WTC11 (cell line): ENCODE measurements at places on chromosomes 11 and 22.

- no peaks in the 10 kb centered on the region for H3K27me3 ChIP-seq
- no peak for DNase-seq
- H3K36me3 ChIP-seq = peaks cover 7% of the 10 kb centered on the region
- peaks cover 9% of the 10 kb centered on the region for H3K4me1 ChIP-seq
- H3K27ac ChIP-seq = peak overlapping the region; percentile 100
These were observed 330 bp downstream of the ACP2 start for GRCh38 chr11:47248304-47248663.

- peaks cover 76% of the 10 kb centered on the region for H3K36me3 ChIP-seq
- H3K4me3 ChIP-seq = no peak overlapping the region
- peaks cover 10% of the 10 kb centered on the region for H3K4me1 ChIP-seq
- H3K27me3 ChIP-seq = no peaks in the 10 kb centered on the region
These were observed 118.7 kb upstream of the SORL1-AS1 start for GRCh38 chr11:121571506-121571905.

DNA sequence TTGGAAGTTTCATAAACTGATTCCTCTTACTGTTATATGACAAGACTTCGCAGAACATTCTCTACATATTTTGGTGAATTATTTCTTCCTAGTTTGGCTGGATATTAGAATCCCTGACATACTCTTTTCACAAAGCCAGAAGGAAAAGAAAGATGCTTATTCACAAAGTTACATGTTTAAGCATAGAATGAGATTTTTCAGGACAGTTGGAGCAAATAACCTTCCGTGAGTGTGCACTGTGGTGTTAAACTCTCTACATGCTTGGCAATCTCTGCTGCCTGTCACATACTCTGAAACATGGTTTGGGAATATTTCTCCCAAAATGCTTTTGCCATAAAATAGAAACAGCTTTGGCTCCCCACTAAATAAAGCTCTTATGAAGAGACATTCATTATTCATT is 230.0 kb upstream of the MTNR1B start:
- DNase-seq = no peak
- H3K4me3 ChIP-seq = no peak overlapping the region

- DNase-seq = no peak
- H3K27ac ChIP-seq = no peak overlapping the region
- no peaks in the 10 kb centered on the region for H3K27me3 ChIP-seq
- H3K4me3 ChIP-seq = no peak overlapping the region
- H3K36me3 ChIP-seq = peaks cover 49% of the 10 kb centered on the region
These were observed 14.1 kb downstream of the POLA2 start for GRCh38 chr11:65275906-65276305.

- H3K36me3 ChIP-seq = no peaks in the 10 kb centered on the region
- H3K27me3 ChIP-seq = no peaks in the 10 kb centered on the region
- no peak overlapping the region for H3K4me3 ChIP-seq
- no peaks in the 10 kb centered on the region for H3K4me1 ChIP-seq
These were observed 305.2 kb downstream of the RAB38 start for GRCh38 chr11:87870086-87870485.

GRCh38 chr11:105862736-105863367 is 159.2 kb downstream of the MSANTD4 start:
- no peaks in the 10 kb centered on the region for H3K27me3 ChIP-seq
- no peak overlapping the region for H3K4me3 ChIP-seq
- DNase-seq = no peak
- H3K36me3 ChIP-seq = no peaks in the 10 kb centered on the region
- no peak overlapping the region for H3K27ac ChIP-seq

GRCh38 chr11:55793321-55793720 is 2.0 kb upstream of the OR5D14 start:
- H3K27me3 ChIP-seq = no peaks in the 10 kb centered on the region
- no peaks in the 10 kb centered on the region for H3K4me1 ChIP-seq
- peaks cover 40% of the 10 kb centered on the region for H3K36me3 ChIP-seq
- DNase-seq = no peak
- no peak overlapping the region for H3K27ac ChIP-seq
- no peak overlapping the region for H3K4me3 ChIP-seq

GRCh38 chr11:25350899-25351803 is 854.3 kb downstream of the LUZP2 start:
- no peaks in the 10 kb centered on the region for H3K36me3 ChIP-seq
- no peak for DNase-seq
- H3K27ac ChIP-seq = no peak overlapping the region
- H3K4me3 ChIP-seq = no peak overlapping the region

DNA sequence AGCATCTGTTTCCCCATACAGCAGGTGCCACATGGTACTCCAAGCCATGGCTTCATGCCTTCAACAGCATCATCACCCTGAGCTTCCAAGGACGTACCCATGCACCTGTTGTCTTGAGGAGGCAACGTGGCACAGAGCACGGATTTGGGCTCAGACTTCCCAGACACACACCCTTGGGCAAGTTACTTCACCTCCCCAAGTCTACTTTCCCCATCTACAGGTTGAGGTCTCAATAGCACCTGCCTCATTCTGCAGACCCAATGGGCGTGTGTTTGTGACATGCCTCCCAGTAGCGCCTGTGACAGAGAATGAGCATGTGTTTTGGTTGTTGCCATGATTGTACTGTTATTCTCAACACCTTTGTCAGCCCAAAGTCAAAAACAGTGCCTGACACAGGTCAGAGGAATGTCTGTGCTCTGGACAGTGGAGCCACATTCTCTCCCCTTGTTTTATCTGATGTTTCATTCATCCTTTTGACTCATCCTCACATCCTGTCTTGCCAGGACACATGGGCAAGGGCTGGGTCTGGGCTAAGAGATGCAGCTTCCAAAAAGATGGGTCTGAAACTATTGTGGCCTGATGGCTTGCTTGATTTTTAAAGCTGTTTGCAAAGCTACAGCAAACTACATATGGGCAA is 53.4 kb upstream of the CCND1 start:
- DNase-seq = no peak
- H3K4me3 ChIP-seq = no peak overlapping the region
- H3K27ac ChIP-seq = no peak overlapping the region
- no peaks in the 10 kb centered on the region for H3K4me1 ChIP-seq
- peaks cover 2% of the 10 kb centered on the region; the same call in 1 of the 2 replicates for H3K27me3 ChIP-seq
- no peaks in the 10 kb centered on the region for H3K36me3 ChIP-seq

DNA sequence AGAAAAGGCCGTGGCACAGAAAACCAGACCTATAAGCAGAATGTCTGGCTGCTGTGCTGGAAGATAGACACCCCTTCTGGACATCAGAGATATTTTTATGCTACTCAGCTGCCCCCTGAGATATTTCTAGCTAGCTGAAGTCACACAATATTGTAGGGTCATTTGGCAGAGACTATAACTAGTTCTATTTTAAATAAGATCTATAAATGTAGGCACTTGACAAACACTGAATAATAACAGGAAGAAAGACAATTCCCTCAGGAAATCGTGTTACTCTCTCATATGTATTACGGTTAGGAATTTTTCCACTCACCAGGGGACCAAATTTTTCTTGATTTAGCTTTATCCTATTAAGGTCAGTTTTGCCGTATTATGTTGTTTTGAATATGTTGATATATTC is 845.4 kb downstream of the OPCML start:
- no peaks in the 10 kb centered on the region; the same call in 1 of the 2 replicates for H3K27me3 ChIP-seq
- peaks cover 18% of the 10 kb centered on the region for H3K4me1 ChIP-seq

GRCh38 chr11:103798446-103798845 is 238.0 kb upstream of the DDI1 start:
- no peak overlapping the region for H3K27ac ChIP-seq
- DNase-seq = no peak
- H3K27me3 ChIP-seq = no peaks in the 10 kb centered on the region
- no peak overlapping the region for H3K4me3 ChIP-seq
- H3K4me1 ChIP-seq = peaks cover 21% of the 10 kb centered on the region
- H3K36me3 ChIP-seq = no peaks in the 10 kb centered on the region

- no peaks in the 10 kb centered on the region for H3K36me3 ChIP-seq
- H3K27me3 ChIP-seq = no peaks in the 10 kb centered on the region
- no peaks in the 10 kb centered on the region for H3K4me1 ChIP-seq
- no peak overlapping the region for H3K27ac ChIP-seq
- no peak for DNase-seq
- no peak overlapping the region for H3K4me3 ChIP-seq
These were observed 193.6 kb upstream of the CARD18 start for GRCh38 chr11:105333153-105333552.

DNA sequence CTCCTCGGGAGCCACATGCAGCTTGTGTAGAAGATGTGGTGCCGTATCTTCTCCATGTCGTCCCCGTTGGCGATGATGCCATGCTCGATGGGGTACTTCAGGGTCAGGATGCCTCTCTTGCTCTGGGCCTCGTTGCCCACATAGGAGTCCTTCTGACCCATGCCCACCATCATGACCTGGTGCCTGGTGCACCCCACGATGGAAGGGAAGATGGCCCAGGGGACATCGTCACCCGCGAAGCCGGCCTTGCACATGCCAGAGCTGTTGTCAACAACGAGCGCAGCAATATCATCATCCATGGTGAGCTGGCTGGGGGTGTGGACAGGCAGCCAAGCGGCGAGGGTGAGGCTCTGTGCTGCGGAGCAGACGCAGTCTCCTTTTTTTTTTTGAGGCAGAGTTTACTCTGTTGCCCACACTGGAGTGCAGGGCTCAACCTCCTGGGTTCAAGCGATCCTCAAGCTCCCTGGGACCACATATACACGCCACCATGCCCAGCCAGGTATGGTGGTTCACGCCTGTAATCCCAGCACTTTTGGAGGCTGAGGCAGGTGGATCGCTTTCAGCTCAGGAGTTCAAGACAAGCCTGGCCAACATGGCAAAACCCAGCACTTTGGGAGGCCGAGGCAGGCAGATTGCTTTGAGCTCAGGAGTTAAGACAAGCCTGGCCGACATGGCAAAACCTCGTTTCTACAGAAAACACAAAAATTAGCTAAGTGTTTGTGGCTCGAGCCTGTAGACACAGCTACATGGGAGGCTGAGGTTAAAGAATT is 17.3 kb upstream of the EP300 start:
- H3K4me3 ChIP-seq = no peak overlapping the region
- no peaks in the 10 kb centered on the region for H3K36me3 ChIP-seq
- DNase-seq = no peak

GRCh38 chr11:113532697-113533424 is 57.7 kb upstream of the DRD2 start:
- DNase-seq = peak; percentile 85
- H3K36me3 ChIP-seq = no peaks in the 10 kb centered on the region
- no peak overlapping the region for H3K27ac ChIP-seq
- H3K27me3 ChIP-seq = peaks cover 4% of the 10 kb centered on the region

- no peak overlapping the region for H3K4me3 ChIP-seq
- DNase-seq = no peak
- no peaks in the 10 kb centered on the region for H3K27me3 ChIP-seq
- peaks cover 65% of the 10 kb centered on the region for H3K4me1 ChIP-seq
- H3K36me3 ChIP-seq = no peaks in the 10 kb centered on the region; the same call in 1 of the 2 replicates
These were observed 99.2 kb downstream of the NAT10 start for GRCh38 chr11:34204396-34205279.
